ENCODE measurements at places on chromosomes 4 and X.

DNA sequence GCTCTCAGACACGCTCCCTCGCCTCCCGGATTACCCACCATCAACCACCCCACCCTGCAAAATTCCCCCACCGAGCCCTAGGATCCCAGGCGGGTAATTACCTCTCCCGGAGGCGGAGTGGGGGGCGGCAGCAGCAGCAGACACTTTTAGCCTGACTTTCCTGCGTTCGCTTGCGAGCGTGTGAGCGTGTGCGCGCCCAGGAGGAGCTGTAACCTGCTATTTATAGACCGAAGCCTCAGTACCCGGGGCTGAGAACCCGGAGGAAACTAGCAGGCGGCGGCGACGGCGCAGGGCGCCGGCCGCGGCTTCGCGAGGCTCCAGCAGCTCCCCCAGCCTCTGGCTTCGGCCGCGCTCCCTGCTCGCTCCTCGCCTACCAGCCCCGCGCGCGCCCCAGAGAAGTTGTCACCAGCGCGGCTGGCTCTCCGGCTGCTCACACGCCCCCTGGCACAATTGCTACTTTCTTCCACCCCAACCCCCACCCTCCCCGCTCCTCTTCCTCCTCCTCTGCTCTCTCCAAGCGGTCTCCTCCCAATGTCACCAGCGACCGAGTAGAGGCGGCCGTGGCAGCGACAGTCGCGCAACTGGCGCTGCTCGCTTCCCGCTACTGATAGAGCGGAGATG is at the start of gene INPP4B:
TSS of gene INPP4B (minus strand) at position 194 of the 621 bp plus-strand sequence.
- no peak for DNase-seq

DNA sequence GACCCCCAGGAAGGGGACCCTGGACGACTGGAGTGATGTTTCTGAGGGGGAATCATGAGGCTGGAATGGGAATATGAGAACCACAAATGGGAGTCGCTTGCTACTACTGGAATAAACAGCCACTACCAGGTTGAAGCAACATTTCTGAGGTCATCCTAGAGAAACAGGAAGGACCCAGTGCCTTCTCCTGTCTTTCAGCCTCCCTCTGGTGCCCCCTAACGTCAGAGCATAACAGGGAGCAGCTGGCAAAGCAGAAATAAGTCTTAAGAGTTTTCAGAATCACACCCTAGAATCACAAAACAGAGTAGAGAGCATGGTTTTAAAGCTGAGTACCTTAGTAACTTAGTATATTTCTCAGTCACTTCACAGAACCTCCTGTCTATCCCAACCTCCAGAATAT is 347.8 kb upstream of the PITX2 start:
- DNase-seq, result no peak

DNA sequence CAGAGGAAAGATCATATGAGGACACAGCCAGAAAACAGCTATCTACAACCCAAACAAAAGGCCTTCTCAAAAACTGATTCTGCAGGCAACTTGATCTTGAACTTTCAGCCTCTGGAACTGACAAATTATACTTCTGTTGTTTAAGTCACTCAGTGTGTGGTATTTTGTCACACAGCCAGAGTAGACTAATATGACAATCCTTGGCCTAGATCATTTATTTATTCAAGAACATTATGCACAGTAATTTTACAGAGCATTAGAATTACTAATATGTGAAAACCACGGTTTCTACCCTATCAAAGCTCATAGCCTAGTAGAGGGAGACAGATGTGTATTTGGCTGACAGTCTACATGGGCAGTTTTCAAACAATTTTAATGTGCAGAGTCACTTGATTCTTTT is 167.8 kb upstream of the PCDH18 start:
- DNase-seq, result no peak

DNA sequence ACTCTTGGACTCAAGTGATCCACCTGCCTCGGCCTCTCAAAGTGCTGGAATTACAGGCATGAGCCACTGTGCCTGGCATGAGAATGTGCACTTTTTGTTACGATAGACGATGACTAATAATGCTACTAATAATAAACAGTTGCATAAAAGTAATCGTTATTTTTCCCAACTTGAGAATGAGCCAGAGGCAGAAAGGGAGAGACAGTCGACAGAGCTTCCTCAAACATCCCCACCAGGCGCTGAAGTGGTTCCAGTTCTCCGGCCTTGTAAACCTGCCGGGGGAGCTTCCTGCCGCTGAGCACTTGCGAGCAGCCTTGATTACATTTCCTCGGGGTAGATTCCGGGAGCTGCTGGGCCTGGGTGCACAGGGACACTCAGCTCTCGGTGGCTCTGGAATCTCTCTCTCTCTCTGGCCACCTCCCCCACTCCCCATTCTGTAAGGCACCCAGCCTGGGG is 8.9 kb upstream of the HTRA3 start:
- DNase-seq, result no peak

GRCh38 chr4:84455697-84456096 is 43.4 kb downstream of the NKX6-1 start:
- no peak for DNase-seq
